ENCODE measurements at places on chromosomes 1 and 21. TPM values are rescaled to one million over a fixed set of nuclear protein-coding genes. Genes with fewer than 3 reads are reported as not detected.

GRCh38 chr1:196623079-196623478 is 14.8 kb upstream of the KCNT2 start:
- no peaks in the 10 kb centered on the region for H3K4me1 ChIP-seq
- no peaks in the 10 kb centered on the region for H3K27me3 ChIP-seq
- no peaks in the 10 kb centered on the region for H3K36me3 ChIP-seq
- no peak overlapping the region for H3K27ac ChIP-seq
- no peak for DNase-seq
- no peak overlapping the region for H3K4me3 ChIP-seq

GRCh38 chr1:91803847-91804545 is 82.0 kb downstream of the TGFBR3 start:
- H3K4me3 ChIP-seq, result peak overlapping the region; percentile 72
- H3K36me3 ChIP-seq, result peaks cover 23% of the 10 kb centered on the region
- peak; percentile 70 for DNase-seq
- peaks cover 6% of the 10 kb centered on the region for H3K27me3 ChIP-seq
- H3K4me1 ChIP-seq, result peaks cover 68% of the 10 kb centered on the region
- H3K27ac ChIP-seq, result peak overlapping the region; percentile 93

DNA sequence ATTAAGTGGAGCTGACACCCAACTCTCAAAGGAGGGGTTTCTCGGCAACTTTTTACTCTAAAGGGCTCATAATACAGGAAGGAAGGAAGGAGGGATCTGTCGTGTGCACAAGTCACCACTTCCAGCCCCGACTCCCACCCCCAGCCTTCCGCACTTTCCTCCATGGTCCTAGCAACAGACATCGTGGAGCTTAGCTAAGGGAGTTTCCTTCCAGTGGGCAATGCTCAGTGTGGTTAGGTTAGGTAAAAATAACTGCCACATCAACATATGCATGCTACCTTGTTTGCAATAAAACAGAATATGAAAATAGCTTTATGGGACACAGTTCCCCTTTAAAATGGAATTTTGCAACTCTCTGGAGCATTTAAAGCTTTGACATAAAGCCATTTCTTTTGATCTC is 35.2 kb downstream of the KANK4 start:
- H3K36me3 ChIP-seq, result no peaks in the 10 kb centered on the region
- H3K4me1 ChIP-seq, result no peaks in the 10 kb centered on the region
- DNase-seq, result no peak
- H3K4me3 ChIP-seq, result no peak overlapping the region
- H3K27me3 ChIP-seq, result peaks cover 6% of the 10 kb centered on the region

DNA sequence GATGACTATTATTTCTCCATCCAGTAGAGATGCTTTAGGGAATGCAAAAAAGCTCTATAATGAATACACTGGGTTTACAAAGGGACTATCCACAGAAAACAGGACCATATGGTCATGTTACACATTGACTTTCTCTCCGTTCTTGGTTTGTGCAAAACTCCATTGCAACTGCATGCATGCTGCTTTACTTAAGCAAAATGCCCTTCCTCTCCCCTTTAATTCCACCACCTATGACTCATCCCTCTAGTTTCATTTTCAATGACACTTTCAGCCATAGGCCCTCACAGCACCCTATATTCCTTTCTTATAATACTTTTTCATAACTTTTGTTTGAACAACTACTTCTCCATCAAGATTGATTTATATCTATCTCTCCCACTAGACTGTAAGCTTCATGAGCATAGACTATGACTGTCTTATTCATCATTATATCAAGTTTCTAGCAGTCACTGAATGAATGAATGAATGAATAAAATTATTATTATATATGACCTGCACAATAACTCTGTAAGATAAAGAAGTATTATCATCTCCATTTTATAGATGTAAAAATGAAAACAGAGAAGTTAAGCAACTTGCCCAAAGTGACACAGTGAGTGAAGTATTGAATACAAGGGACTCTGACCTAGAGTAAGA is 248.9 kb downstream of the PLPP3 start:
- no peaks in the 10 kb centered on the region for H3K36me3 ChIP-seq
- peaks cover 5% of the 10 kb centered on the region for H3K4me1 ChIP-seq
- DNase-seq, result no peak
- no peak overlapping the region for H3K4me3 ChIP-seq
- H3K27ac ChIP-seq, result no peak overlapping the region

DNA sequence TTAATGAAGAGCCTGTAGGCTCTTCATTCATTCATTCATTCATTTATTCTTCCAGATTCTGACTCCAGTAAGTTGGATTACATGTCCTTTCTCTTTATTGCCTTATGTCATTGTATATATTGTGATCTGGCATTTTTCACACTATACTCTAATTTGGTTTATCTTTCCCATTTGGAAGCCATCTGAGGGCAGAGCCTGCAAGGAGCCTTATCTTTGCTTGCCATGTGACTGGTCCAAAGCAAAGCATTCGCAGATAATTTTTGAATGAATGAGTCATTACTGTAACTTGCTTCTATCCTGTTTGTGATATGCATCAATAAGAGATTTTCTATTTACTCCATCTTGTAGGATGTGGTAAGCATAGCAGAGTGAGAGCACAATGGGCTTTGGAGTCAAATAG is 108.4 kb upstream of the DAB1 start:
- H3K27me3 ChIP-seq, result no peaks in the 10 kb centered on the region
- H3K27ac ChIP-seq, result no peak overlapping the region
- H3K4me1 ChIP-seq, result no peaks in the 10 kb centered on the region
- DNase-seq, result no peak
- no peak overlapping the region for H3K4me3 ChIP-seq
- H3K36me3 ChIP-seq, result no peaks in the 10 kb centered on the region

DNA sequence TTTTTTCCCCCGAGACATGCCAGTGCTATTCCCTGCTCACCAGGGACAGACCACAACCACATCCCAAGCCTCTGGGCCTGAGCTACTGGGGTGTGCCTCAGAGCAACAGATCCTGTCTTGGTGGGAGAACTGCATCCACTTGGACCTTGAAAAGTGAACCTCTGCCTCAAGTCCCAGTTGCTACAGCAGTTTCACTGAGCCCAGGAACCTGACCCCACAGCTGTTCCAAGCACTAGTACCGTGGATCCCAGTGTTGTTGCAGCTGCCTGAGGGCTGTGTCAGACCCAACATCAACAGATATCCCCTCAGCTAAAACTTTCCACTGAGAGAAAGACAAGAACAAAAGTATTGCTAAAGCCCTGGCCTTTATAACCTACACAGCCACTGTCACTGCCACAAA is 373.0 kb downstream of the PLPP3 start:
- no peaks in the 10 kb centered on the region for H3K27me3 ChIP-seq
- H3K36me3 ChIP-seq, result no peaks in the 10 kb centered on the region
- no peak overlapping the region for H3K4me3 ChIP-seq
- H3K4me1 ChIP-seq, result no peaks in the 10 kb centered on the region
- DNase-seq, result no peak
- no peak overlapping the region for H3K27ac ChIP-seq

DNA sequence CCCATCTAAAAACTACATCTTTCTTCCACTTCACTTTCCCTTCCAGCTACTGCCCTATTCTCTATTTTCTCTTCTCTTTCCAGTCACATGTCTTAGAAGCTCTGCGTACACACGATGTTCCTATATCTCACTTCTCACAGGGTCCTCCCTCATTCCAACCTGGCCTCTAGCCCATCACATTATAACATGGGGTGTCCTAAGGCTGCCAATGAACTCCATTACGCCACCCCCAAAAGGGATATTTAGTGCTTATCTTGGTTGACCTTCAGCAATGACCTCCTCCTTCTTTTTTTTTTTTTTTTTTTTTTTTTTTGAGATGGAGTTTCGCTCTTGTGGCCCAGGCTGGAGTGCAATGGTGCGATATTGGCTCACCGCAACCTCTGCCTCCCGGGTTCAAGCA is 38.2 kb upstream of the FAM89A start:
- no peak for DNase-seq
- H3K27me3 ChIP-seq, result peaks cover 17% of the 10 kb centered on the region
- H3K27ac ChIP-seq, result no peak overlapping the region
- no peaks in the 10 kb centered on the region for H3K36me3 ChIP-seq

UTS2 gene
- total RNA-seq, result not detected

SMIM34 gene
- total RNA-seq, result not detected

HES5 gene
- not detected for total RNA-seq

LCE1C gene
- total RNA-seq, result not detected

FTCD gene
- 0.56 TPM for total RNA-seq

SH2D5 gene
- 0.15 TPM for total RNA-seq

VASH2 gene
- 0.10 TPM for total RNA-seq

All from activated T-helper 1 cell treated with anti-CD3 and anti-CD28 coated beads, Interleukin-12 subunit alpha, Interleukin-12 subunit beta, Interleukin-2, Interleukin-4 antibody, amounts not matched to agents 30 ng/mL and 10 ng/mL and 1 ng/mL, durations not matched to agents 14 hours and 24 hours and 36 hours (primary cell).